ENCODE measurements at places on chromosomes 16 and 17. TPM values are rescaled to one million over a fixed set of nuclear protein-coding genes. Genes with fewer than 3 reads are reported as not detected.

GRCh38 chr17:15406081-15406480 lies 61.3 kb downstream of the CDRT4 start:
- no peak overlapping the region for H3K27ac ChIP-seq
- no peaks in the 10 kb centered on the region for H3K4me1 ChIP-seq
- DNase-seq, result no peak
- H3K27me3 ChIP-seq, result no peaks in the 10 kb centered on the region
- no peaks in the 10 kb centered on the region for H3K36me3 ChIP-seq

GRCh38 chr16:79509211-79509631 lies 91.3 kb downstream of the MAF start:
- no peak overlapping the region for H3K4me3 ChIP-seq
- no peaks in the 10 kb centered on the region for H3K36me3 ChIP-seq
- DNase-seq, result no peak
- H3K27ac ChIP-seq, result no peak overlapping the region
- H3K4me1 ChIP-seq, result no peaks in the 10 kb centered on the region
- peaks cover 20% of the 10 kb centered on the region for H3K27me3 ChIP-seq

DNA sequence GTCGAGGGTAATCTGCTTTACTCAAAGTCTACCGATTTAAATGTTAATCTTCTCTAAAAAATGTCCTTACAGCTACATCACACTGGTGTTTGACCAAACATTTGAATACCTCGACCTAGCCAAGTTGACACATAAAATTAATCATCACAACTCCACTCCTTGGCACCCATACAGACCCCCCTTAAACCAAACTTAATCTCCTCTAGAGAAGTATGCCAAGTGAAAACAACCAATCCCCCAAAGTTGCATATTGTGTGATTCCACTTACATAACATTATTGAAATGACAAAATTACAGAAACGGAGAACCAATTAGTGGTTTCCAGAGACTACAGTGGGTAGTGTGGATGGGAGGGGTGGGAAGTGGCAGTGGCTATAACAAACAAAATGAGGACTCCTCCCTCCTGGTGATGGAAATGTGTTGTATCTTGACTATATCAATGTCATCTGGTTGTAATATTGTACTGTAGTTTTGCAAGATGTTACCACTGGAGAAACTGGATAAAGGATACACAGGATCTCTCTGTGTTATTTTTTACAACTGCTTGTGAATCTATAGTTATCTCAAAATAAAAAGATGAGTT lies 39.4 kb downstream of the CAPNS2 start:
- H3K4me1 ChIP-seq, result no peaks in the 10 kb centered on the region
- H3K36me3 ChIP-seq, result no peaks in the 10 kb centered on the region
- peaks cover 3% of the 10 kb centered on the region for H3K27me3 ChIP-seq
- DNase-seq, result no peak
- no peak overlapping the region for H3K27ac ChIP-seq

GRCh38 chr17:13415871-13416416 lies 185.8 kb downstream of the HS3ST3A1 start:
- no peak overlapping the region for H3K27ac ChIP-seq
- no peak overlapping the region for H3K4me3 ChIP-seq
- H3K4me1 ChIP-seq, result no peaks in the 10 kb centered on the region
- H3K36me3 ChIP-seq, result no peaks in the 10 kb centered on the region
- no peak for DNase-seq

- H3K36me3 ChIP-seq, result peaks cover 70% of the 10 kb centered on the region
- peak; percentile 75 for DNase-seq
- peaks cover 80% of the 10 kb centered on the region for H3K4me1 ChIP-seq
- H3K27ac ChIP-seq, result peak overlapping the region; percentile 97
- H3K27me3 ChIP-seq, result no peaks in the 10 kb centered on the region
- H3K4me3 ChIP-seq, result peak overlapping the region; percentile 98
These were observed 7.3 kb downstream of the FMNL1 start for GRCh38 chr17:45228763-45229539.

DNA sequence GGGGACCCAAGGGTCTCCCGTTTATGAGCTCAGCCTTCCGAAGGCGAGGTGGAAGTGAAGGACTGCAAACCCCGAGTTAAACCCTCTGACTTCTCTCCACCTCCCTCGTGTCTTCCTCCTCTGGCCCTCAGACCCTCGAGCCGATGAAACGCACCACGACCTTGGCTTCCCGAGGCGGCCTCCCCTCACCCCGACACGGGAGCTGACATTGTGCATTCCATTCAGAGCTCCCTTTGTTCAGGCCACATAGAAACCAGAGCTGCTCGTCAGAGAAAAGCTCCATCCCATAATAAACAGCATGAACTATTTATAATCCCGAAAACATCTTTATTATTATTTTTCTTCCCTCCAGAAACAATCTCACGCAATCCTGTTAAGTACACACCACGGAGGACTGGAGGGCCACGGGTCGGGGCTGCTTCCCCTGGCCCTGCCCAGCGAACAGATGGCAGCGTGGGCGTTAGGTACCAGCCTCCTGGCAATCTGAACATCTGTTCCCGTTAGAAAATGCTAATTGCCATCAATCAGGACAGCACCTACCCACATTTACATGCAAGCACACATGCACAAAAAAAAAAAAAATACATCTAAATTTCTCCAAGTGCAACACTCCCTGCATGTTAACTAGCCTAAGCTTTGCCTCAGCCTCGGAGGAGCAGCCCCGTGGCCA lies 145.7 kb downstream of the RBFOX3 start:
- H3K36me3 ChIP-seq, result no peaks in the 10 kb centered on the region
- DNase-seq, result no peak
- no peaks in the 10 kb centered on the region for H3K4me1 ChIP-seq
- H3K4me3 ChIP-seq, result no peak overlapping the region

GRCh38 chr17:42026857-42027589 lies 7.1 kb downstream of the NKIRAS2 start:
- H3K27me3 ChIP-seq, result no peaks in the 10 kb centered on the region
- no peak overlapping the region for H3K4me3 ChIP-seq
- H3K36me3 ChIP-seq, result peaks cover 24% of the 10 kb centered on the region
- H3K27ac ChIP-seq, result no peak overlapping the region
- DNase-seq, result no peak

DNA sequence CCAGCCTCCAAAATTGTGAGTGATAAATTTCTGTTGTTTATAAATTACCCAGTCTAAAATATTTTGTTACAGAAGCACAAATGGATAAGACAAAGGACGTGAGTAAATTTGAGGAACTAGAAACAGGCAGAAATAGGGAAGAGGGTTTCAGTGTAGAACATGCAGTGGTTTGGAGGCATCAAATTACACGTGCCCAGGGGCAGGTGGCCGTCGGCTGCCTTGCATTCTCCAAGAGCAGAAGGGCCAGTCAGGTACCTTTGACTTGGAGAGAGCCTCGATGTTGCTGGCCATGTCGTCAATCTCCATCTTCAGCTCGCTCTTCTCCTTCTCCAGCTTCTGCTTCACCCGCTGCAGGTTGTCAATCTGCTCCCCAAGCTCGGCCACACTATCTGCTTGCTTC lies 54.3 kb downstream of the MYH13 start:
- no peak overlapping the region for H3K4me3 ChIP-seq
- H3K27me3 ChIP-seq, result peaks cover 2% of the 10 kb centered on the region
- no peak for DNase-seq
- H3K4me1 ChIP-seq, result peaks cover 9% of the 10 kb centered on the region

- H3K36me3 ChIP-seq, result no peaks in the 10 kb centered on the region
- H3K4me3 ChIP-seq, result no peak overlapping the region
- peaks cover 6% of the 10 kb centered on the region for H3K27me3 ChIP-seq
- H3K27ac ChIP-seq, result no peak overlapping the region
These were observed 2.7 kb downstream of the METRN start for GRCh38 chr16:717450-718245.

GRCh38 chr17:17146786-17147406 lies 59.2 kb downstream of the PLD6 start:
- H3K27me3 ChIP-seq, result no peaks in the 10 kb centered on the region
- no peak overlapping the region for H3K4me3 ChIP-seq
- peaks cover 50% of the 10 kb centered on the region for H3K36me3 ChIP-seq
- peaks cover 19% of the 10 kb centered on the region for H3K4me1 ChIP-seq
- H3K27ac ChIP-seq, result no peak overlapping the region

DNA sequence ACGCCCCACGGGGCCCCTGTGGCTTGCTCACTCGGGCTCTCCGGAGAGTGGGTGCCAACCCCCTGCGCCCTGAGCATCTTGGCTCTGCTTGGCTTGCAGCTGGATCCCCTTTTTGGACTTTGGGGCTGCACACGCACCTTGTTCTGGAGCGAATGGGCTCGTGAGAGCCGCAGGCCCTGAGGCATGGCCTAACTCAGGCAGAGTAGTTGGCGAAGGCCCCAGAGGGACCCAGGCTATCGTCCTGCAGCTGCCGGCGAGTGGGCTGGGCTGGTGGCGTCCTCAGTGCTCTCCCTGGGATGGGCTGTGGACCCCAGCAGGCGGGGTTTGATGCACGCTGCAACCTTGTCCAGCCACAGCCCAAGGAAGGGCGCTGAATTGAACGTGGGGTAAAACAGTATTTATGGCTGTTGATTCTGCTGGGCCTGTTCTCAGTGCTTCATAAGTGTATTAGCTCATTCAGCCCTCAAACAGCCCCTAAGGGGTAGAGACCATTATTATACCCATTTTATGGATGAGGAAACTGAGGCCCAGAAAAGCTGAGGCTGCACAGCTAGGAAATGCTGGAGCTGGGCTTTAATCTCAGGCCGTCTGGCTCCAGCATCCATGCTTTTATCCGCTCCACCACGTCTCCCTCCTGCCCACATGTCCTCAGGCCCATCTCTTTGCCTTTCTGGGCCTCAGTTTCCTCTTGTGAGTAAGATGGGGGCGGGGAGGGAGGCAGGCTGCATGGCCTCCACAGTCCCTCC lies 171.2 kb upstream of the CIBAR2 start:
- H3K27ac ChIP-seq, result no peak overlapping the region
- no peaks in the 10 kb centered on the region for H3K27me3 ChIP-seq
- no peak overlapping the region for H3K4me3 ChIP-seq

ARHGDIG gene
- total RNA-seq, result 0.82 TPM

CCL7 gene
- total RNA-seq, result not detected

TBC1D26 gene
- total RNA-seq, result 0.23 TPM

USP43 gene
- 0.07 TPM for total RNA-seq

Measured in activated T-helper 2 cell treated with anti-CD3 and anti-CD28 coated beads, Interferon-gamma antibody, Interleukin-2, Interleukin-4, amounts not matched to agents 10 μg/mL and 5 μg/mL and 100 μg/mL, durations not matched to agents 14 hours and 24 hours and 36 hours (primary cell).